Stimulated activated CD4-positive, alpha-beta T cell treated with anti-CD3 and anti-CD28 coated beads, TNF-alpha, amount 100 ng/mL, for 48 hours (primary cell): ENCODE measurements at places on chromosomes 12 and 14.

DNA sequence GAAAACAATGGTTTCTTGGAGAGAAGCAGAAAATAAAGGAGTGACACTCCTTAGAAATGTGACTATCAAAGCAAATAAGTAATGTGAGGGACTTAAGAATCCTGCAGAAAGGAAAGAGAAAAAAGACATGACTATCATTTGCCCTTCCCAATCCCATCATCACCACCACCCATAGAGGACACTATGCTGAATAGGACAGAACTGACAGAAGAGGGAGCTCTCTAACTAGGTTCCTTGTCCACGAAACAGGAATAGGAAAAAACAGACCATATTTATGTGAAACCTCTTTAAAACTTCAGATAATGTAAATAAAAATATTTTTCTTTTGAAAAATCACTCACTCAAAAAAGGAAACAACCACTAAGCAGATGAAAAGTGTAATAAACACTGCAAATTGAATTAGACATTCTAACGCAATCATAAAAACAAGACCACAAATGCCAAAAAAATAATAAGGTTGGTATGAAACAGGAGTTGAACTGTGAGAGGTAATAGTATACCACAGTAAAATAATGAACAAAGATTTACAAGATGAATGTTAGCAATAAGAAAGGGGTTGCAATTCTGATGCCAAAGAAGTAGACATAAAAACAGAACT, 24.1 kb downstream of the KLRD1 start:
- no peak for DNase-seq

GRCh38 chr12:57047981-57048380, 1.9 kb downstream of the MYO1A start:
- no peak for DNase-seq

DNA sequence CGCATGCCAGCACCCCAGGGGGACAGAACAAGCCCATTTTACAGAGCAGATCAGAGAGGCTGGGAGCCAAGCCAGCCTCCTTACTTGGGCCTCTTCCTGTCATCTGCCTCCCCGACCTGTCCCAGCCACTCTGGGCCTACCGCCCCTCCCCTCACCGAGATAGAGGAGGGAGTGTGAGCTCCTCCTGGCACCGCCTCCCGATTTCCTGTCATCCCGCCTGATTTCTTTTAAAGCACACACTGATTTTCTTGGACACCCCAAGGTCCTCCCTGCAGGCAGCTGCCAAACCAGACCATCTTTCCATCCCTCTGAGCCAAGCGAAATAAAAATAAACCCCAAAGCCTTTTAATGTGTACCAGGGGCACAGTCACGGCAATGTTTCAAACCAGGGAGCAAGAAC, 108.4 kb downstream of the RFLNA start:
- no peak for DNase-seq

DNA sequence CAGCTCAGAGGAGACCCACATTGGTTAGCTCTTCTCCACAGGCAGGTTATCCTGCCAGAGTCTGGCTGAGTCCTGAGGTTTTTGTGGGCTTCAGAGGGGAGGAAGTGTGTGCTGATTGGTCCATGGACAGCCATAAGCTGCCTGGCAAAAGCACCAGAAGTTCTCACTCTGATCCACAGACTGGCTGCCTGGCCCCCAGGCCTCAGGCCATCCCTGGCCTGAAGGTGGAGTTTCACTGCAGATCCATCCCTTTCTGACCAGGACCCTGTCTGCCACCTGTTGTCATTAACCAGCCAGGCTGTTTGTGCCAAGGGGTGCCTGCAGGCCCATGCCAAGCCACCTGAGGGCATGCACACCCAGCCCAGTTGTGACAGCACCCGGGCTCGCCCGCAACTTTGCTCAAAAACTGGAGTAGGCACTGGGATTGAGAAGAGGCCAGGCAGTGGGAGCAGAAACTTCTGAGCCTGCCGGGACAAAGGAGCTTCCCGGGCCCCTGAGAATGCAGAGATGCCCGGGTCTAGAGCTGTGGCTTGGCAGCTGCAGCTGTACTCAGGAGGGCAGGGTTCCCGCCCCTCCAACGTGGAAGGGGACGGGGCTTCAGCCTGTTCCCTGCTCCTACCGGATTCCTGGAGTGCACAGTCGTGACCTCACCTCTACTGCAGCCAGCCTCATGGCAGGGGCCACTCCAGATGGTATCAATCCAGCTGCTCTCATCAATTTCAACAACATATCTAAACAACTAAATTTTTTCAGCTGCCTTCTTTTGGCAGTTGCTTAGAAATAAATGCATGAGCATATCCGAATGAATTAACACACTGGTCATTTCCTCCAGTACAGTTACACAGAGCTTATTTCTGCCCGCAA, 1277.3 kb downstream of the SLC16A7 start:
- no peak for DNase-seq

- DNase-seq: no peak
Observed at GRCh38 chr12:100799770-100800169, 5.2 kb downstream of the ANO4 start.

GRCh38 chr12:129961091-129961490, 57.3 kb upstream of the TMEM132D start:
- no peak for DNase-seq

DNA sequence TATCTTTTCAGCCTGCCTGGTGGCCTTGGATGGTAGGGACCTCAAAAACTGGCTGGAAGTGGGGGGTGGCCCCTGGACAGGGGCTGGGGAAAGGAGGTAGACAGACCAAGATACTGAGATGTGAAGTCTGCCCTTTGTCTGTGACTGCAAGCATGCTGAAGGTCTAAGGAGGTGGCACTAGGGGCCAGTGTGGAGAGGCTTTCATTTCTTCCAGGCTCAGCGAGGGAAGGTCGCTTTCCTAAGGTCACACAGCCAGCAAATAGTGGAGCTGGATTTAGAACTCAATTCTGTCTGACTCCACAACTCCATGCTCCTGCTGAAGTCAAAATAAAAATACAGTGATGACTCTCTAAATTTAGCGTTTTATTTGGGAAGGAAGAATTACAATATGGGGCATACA, 11.3 kb upstream of the PLBD2 start:
- DNase-seq: no peak

GRCh38 chr12:40515041-40515816, 177.0 kb upstream of the CNTN1 start:
- DNase-seq: no peak

DNA sequence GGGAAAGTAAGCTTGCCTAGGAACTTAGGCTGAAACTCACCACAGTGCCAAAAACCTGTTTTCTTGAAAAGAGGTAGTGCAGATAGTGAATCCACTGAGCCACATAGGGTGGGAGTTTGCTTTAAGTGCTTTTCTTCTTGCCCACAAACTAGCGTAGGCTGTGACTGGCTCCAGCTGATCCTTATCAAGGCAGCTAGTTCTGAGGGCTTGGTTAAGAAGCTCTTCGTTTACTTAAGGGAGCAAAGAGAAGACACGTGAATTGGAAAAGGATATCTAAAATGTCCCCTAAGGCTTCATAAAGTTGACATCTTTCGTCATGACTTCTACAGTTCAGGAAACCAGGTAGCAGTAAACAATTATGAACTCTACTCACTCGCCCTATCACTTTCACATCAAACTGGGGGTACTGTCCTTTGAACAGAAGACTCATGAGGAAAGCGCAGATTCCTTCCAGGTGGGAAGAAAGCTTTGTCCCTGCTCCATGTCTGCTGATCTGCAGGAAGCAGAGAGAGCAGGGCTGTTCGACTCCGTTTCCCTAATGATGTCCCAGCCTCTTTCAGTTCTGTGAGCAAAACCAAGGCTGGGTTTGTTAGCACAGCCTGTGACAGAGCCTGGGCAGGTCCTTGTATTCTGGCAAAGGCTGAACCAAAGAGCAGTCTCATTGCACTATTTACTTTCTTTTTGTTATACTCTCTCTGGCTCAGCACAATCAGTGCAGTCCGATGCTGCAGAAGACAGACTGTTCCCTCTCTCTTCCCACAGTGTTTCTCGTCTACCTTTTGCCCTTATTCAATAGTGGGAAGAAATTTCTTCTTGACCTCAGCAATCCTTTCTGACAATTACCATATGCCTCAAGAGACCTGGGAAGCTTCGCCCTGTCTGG, 93.5 kb upstream of the ETV6 start:
- DNase-seq: no peak

GRCh38 chr12:20469756-20470155, 101.4 kb downstream of the PDE3A start:
- DNase-seq: no peak

GRCh38 chr14:39211109-39211741, 22.5 kb upstream of the MIA2 start:
- no peak for DNase-seq

GRCh38 chr12:79549531-79550271, 141.1 kb downstream of the PAWR start:
- no peak for DNase-seq

DNA sequence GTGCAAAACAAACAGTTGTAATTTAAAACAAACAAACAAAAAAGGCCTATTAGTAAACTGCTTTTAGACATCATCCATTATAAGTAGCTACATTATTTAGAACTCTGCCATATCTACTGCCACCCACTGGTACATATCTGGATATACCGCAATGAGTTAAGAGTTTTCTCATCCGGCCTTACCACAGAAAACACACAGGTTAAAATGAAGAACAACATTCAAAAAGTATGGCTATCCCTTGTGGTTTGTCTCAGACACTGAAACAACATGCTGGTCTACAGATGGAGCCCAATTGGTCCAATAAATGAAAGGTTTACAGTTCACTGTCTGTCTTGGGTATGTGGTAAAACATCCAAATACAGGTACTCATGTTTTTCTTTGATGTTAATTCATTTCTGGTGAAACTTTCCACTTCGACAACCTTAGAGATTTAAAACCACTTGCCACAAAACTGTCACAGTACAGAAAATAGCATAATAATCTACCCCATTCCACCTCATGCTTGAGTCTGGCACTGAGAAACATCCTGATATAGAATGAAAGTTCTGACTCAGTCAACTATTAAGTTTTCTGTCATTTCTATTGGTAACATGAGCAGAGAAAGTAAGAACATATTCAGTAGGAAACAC, 354.3 kb downstream of the CEP128 start:
- DNase-seq: no peak

- no peak for DNase-seq
Observed at GRCh38 chr12:46442738-46443137, 70.2 kb upstream of the SLC38A2 start.

DNA sequence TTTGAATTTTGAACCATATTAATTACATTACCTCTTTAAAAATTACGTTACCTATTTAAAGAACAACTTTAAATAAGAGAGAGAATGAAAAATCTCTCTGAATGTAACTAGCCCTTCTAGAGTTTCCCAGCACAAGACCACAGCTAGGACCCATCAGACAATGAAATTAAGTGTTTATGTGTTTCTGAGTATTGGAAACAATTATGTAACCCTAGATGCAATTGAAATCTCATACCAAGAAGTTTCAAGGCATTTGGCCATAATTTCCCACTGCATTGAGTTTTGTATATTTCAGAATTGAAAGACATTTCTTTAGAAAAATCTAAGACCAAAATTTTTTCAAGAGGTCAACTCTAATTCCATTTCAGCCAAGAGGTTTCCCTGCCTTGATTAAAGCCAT, 47.1 kb downstream of the SERPINA3 start:
- DNase-seq: no peak

DNA sequence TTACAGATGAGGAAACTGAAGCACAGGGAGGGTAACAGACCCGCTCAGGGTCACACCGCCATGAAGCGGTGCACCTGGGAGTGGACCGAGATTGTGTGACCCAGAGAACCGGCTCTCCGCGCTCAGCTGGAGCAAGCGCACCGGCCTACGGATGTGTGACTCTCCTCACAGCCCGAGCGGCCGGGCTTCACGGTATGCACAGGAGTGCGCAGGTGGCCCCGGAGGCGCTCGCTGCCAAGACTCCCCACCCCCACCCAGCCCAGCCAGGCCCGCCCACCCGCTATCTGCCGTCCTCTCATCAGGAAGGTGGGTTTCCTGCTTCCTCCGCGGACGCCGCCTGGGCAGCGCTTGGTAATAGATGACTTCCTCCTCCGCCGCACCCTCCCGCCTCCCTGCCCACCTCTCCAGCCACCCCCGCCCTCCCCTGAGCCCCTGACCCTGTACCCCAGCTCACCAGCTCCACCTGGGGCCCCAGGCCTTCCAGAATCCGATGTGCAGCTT, 110.7 kb downstream of the NCOR2 start:
- no peak for DNase-seq

DNA sequence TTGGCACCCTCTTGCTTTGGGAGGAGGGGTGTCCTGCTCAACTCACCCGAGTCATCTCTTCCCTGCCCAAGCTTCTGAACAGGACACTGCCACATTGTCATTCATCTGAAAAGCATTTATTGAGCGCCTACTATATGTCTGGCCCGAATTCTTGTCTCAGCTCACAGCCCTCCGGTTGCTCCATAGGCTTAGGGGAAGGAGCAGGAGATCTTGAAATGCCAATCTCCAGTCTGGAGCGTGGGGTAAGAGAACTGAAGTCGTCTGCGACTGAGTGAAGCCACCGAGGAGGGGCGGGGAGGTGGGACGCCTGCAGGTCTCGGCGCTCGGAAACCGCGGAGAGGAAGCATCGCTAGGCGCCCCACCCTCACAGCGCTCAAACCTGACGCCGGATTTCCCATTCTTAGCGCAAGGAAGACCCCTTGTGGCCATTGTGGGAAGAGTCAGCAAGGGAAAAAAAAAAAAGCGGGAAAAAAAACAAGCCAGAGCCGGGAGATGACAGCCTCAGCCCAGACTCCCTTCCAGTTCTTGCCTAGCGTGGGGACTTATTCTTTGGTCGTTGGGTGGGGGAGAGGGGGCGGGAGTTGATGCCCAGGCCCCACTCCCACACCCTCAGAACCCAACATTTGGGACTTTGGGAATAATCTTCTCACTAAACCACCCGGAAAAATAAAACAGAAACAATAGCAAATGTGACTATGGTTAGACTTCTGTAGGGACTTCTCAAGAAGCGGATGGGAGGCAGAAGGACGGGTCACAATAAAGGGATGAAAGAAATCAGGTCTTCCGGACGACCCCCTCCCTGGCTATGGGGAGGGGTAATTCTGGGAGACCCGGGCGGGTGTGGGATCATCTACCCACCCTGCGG, 28.2 kb upstream of the SMUG1 start:
- DNase-seq: peak; percentile 72

DNA sequence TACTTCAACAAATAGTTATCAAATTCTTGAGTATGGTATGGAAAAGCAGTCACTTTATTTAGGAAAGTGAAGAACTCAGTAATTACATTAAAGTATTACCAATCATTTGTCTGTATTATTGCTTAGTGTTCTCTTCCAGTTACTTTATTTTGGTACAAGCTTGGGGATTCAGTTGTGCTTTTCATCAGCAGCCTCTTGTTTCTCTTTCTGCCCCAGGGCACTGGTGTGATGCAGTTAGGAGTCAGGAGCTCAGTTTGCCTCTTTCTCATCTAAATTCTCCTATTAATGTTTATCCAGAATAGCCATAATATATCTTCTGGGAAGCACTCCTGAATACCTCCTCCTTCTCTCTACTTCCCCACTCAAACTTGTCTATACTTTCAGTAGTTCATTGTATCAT, 25.7 kb downstream of the PMCH start:
- no peak for DNase-seq

GRCh38 chr12:18323159-18323558, 61.8 kb downstream of the PIK3C2G start:
- DNase-seq: no peak
